ENCODE measurements at places on chromosomes 5 and 9. TPM values are rescaled to one million over a fixed set of nuclear protein-coding genes. Genes with fewer than 3 reads are reported as not detected.

- no peaks in the 10 kb centered on the region for H3K27me3 ChIP-seq
- no peak for DNase-seq
- no peaks in the 10 kb centered on the region for H3K4me1 ChIP-seq
- no peak overlapping the region for H3K4me3 ChIP-seq
Measured at GRCh38 chr5:11323761-11324160, 562.7 kb upstream of the DAP start.

Gene BNC2
- total RNA-seq: not detected

DNA sequence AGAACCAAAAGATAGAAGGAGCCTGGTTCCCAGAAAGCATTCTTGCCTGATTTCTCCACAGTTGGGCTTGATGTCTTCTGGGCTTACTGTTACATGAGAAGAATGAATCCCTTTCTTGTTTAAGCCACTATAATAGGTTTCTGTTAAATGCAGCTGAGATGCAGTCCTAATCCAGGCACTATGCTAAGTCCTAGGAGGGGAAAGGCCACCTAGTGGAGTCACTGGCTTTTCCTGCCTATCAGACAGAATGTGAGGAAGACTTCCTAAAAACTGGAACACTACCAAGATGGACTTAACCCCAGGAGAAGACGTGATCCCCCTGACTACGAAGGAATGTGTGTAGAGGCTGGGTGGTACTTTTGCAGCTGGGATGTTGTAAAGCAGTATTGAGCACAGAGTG lies 34.3 kb upstream of the FSD1L start:
- H3K4me1 ChIP-seq: peaks cover 3% of the 10 kb centered on the region
- peaks cover 3% of the 10 kb centered on the region for H3K36me3 ChIP-seq
- no peak for DNase-seq

DNA sequence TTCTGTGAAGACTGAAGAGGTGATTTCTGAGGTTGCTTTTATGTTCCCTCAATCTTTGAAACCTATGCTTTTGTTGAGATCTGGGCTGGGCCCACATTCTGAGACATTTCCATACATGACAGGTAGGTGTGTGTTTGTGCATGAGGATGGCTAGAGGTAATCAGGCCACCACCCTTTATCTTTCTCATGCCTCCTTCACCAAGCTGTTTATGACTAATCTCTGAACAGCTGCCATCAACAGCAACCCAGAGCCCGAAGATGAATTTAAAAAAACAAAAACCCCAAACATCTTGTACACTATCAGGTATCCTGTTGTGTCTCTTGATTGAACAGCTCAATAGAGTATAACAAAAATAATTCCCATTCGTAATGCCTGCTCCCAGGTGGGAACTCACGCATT lies 12.6 kb upstream of the C5orf46 start:
- no peaks in the 10 kb centered on the region for H3K36me3 ChIP-seq
- no peaks in the 10 kb centered on the region for H3K4me1 ChIP-seq
- no peak overlapping the region for H3K4me3 ChIP-seq
- peaks cover 4% of the 10 kb centered on the region for H3K27me3 ChIP-seq

Gene SNAPC4
- total RNA-seq: 17.1 TPM

DNA sequence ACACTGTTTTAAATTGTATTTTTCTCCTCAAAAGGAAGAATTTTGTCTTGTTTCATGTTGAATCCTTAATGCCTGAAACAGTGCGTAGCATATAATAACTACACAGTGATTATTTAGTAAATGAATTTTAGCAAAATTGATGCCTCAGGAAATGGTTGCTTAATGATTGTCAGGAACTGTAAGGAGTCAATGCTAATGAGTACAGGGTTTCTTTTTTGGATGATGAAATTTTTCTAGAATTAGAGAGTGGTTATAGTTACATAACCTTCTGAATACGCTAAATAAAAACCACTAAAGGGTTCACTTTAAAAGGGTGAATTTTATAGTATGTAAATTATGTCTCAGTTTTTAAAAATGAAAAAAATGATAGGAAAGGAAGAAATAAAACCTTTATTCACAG lies 14.9 kb downstream of the FAM151B start:
- H3K4me1 ChIP-seq: no peaks in the 10 kb centered on the region
- no peak overlapping the region for H3K27ac ChIP-seq
- no peak overlapping the region for H3K4me3 ChIP-seq
- H3K36me3 ChIP-seq: no peaks in the 10 kb centered on the region

DNA sequence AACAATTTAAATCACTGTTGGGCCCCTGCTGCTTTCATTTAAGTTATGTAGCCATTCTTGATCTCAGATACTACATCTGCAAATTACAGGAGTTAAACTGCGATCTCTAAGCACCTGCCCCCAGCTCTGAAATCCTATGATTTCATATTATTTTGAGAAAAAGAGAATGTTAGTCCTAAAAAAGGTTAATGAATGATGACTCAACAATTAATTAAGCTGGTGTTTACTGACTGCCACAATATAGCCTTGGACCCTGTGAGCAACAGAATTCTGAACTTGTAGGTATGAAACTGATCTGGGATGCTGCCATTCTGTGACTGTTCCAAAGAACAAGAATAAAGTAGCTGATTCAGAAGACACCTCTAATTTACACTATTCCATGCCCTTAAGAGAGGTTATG lies 124.4 kb upstream of the FBXL7 start:
- no peak for DNase-seq
- H3K27ac ChIP-seq: no peak overlapping the region
- no peaks in the 10 kb centered on the region for H3K4me1 ChIP-seq
- H3K4me3 ChIP-seq: no peak overlapping the region

- H3K27me3 ChIP-seq: no peaks in the 10 kb centered on the region
- no peak for DNase-seq
- H3K4me1 ChIP-seq: no peaks in the 10 kb centered on the region
- no peaks in the 10 kb centered on the region for H3K36me3 ChIP-seq
- no peak overlapping the region for H3K27ac ChIP-seq
- H3K4me3 ChIP-seq: no peak overlapping the region
Measured at GRCh38 chr5:167939686-167940085, 351.8 kb upstream of the WWC1 start.

Gene ANKRD34B
- not detected for total RNA-seq
